ENCODE measurements at places on chromosomes 11 and 22. TPM values are rescaled to one million over a fixed set of nuclear protein-coding genes. Genes with fewer than 3 reads are reported as not detected.

SAC3D1 gene
- 3.0 TPM for total RNA-seq

PHOX2A gene
- total RNA-seq: not detected

TENM4 gene
- 16.6 TPM for total RNA-seq

GNG3 gene
- not detected for total RNA-seq

DERL3 gene
- total RNA-seq: 7.7 TPM

HSPB2 gene
- not detected for total RNA-seq

TSPAN32 gene
- total RNA-seq: 0.19 TPM

CPT1B gene
- 49.6 TPM for total RNA-seq

ACAD8 gene
- 34.5 TPM for total RNA-seq

SLC16A8 gene
- 3.1 TPM for total RNA-seq

LIN7C gene
- total RNA-seq: 44.5 TPM

VWCE gene
- 5.1 TPM for total RNA-seq

HEPN1 gene
- not detected for total RNA-seq

AIFM3 gene
- 4.3 TPM for total RNA-seq

MS4A15 gene
- total RNA-seq: not detected

TRIM29 gene
- total RNA-seq: 0.11 TPM

RCOR2 gene
- total RNA-seq: 70.6 TPM

OR5M10 gene
- not detected for total RNA-seq

TRIM22 gene
- 21.3 TPM for total RNA-seq

CD3G gene
- not detected for total RNA-seq

SYT13 gene
- 9.0 TPM for total RNA-seq

PIK3C2A gene
- 104 TPM for total RNA-seq

LRRC75B gene
- 19.0 TPM for total RNA-seq

DNAJB13 gene
- total RNA-seq: not detected

PRRG4 gene
- 0.06 TPM for total RNA-seq

LDLRAD3 gene
- 35.6 TPM for total RNA-seq

CELSR1 gene
- 18.0 TPM for total RNA-seq

SCGB1A1 gene
- total RNA-seq: not detected

OR5B21 gene
- total RNA-seq: not detected

OR9G1 gene
- not detected for total RNA-seq

CRYBA4 gene
- total RNA-seq: 1.6 TPM

NLRP10 gene
- total RNA-seq: not detected

SERPIND1 gene
- total RNA-seq: not detected

APOA1 gene
- total RNA-seq: 0.84 TPM

OR4D5 gene
- not detected for total RNA-seq

PTGDR2 gene
- 0.06 TPM for total RNA-seq

CRELD2 gene
- 12.2 TPM for total RNA-seq

ARHGAP8 gene
- 8.9 TPM for total RNA-seq

MLC1 gene
- total RNA-seq: not detected

H19 gene
- not detected for total RNA-seq

EHD1 gene
- total RNA-seq: 39.7 TPM

MMP13 gene
- total RNA-seq: not detected

PGGHG gene
- 20.5 TPM for total RNA-seq

MRGPRX3 gene
- not detected for total RNA-seq

CNIH2 gene
- 5.7 TPM for total RNA-seq

PLAAT5 gene
- not detected for total RNA-seq

SLC15A3 gene
- 1.4 TPM for total RNA-seq

MRGPRF gene
- 0.56 TPM for total RNA-seq

FGF19 gene
- 0.09 TPM for total RNA-seq

PRDX5 gene
- 111 TPM for total RNA-seq

UPB1 gene
- total RNA-seq: 0.12 TPM

PYGM gene
- total RNA-seq: 1.4 TPM

OR2AG2 gene
- total RNA-seq: 0.25 TPM

P2RY6 gene
- total RNA-seq: not detected

PSMD13 gene
- 106 TPM for total RNA-seq

RIC3 gene
- total RNA-seq: 29.5 TPM

All from neural progenitor cell (in vitro differentiated cells).